ENCODE measurements at places on chromosomes 7 and 10. TPM values are rescaled to one million over a fixed set of nuclear protein-coding genes. Genes with fewer than 3 reads are reported as not detected.

Gene PNLIPRP3
- total RNA-seq, result 0.20 TPM

Gene RAPGEF5
- 139 TPM for total RNA-seq

Gene PPP1R17
- not detected for total RNA-seq

Gene HOGA1
- total RNA-seq, result 2.3 TPM

Gene WNT2
- 12.9 TPM for total RNA-seq

Gene BCAP29
- total RNA-seq, result 78.4 TPM

Gene UNCX
- not detected for total RNA-seq

Gene BTBD16
- total RNA-seq, result 0.35 TPM

Gene DLX6
- not detected for total RNA-seq

Gene OPN1SW
- total RNA-seq, result not detected

DNA sequence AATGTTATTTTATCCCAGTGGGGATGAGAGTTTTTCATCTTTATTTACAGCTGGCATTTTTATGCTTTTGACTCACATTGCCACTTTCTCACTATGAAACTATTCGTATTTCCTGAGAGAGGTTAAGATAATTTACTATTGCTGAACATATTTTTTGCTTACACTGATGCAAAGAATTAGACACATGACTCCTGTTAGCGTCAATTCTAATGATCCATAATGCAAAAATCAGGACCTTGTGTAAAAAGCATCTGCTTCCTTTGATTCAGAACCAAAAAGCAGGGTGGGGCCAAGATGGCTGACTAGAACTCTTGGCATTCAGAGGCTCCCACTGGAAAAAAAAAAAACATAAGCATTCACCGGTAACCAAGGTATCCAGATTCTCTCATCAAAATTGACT is 464.8 kb downstream of the SEMA3D start:
- H3K36me3 ChIP-seq, result no peaks in the 10 kb centered on the region
- no peaks in the 10 kb centered on the region for H3K27me3 ChIP-seq

- no peaks in the 10 kb centered on the region for H3K36me3 ChIP-seq
- H3K4me1 ChIP-seq, result no peaks in the 10 kb centered on the region
- H3K27me3 ChIP-seq, result no peaks in the 10 kb centered on the region
- H3K4me3 ChIP-seq, result no peak overlapping the region
- no peak overlapping the region for H3K27ac ChIP-seq
- DNase-seq, result no peak
These were observed 175.5 kb downstream of the SUGCT start for GRCh38 chr7:40310258-40310657.

- no peaks in the 10 kb centered on the region for H3K27me3 ChIP-seq
- H3K27ac ChIP-seq, result no peak overlapping the region
- peak; percentile 80 for DNase-seq
- H3K4me3 ChIP-seq, result no peak overlapping the region
These were observed 63.0 kb downstream of the ABRAXAS2 start for GRCh38 chr10:124864421-124865193.

GRCh38 chr7:26850193-26850651 is 14.2 kb downstream of the SKAP2 start:
- no peak for DNase-seq
- no peaks in the 10 kb centered on the region for H3K27me3 ChIP-seq
- no peak overlapping the region for H3K27ac ChIP-seq
- no peak overlapping the region for H3K4me3 ChIP-seq

DNA sequence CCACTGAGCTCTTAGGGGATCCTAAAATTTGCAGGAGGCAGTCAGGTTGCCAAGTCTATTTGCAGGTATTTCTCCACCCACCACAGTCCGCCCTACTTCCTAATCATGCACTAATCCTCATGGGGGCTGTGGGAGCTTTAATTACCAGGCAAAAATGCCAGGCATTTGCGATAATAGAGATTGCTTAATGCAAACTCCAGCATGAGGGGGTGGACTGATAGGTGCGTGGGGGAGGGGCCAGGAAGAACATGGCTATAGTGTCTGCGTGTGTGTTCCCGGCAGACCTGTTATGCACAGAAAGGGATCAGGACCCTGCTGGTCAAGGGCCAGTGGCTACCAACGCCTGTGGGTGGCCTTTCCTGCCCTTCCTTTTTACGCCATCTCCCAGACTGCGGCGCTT is 15.6 kb upstream of the AQP1 start:
- H3K4me1 ChIP-seq, result peaks cover 59% of the 10 kb centered on the region
- no peak for DNase-seq
- H3K36me3 ChIP-seq, result no peaks in the 10 kb centered on the region
- H3K27me3 ChIP-seq, result no peaks in the 10 kb centered on the region
- no peak overlapping the region for H3K4me3 ChIP-seq

DNA sequence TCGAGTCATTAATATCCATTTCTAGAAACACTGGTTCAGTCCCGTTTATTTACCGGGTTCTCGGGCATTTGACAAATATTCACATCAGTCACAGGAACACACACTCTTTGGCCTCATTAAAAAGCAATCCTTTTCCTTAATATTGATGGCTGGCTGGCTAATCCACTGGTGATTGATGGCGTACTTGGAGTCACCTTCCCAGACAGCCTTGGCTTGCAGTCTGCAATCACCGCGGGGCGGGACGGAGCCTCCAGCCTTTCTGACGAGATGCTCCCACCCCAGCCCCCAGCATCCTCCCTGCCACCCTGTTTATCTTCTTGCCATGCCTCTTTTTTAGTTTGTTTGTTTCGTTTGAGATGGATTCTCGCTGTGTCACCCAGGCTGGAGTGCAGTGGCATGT is 36.6 kb downstream of the SRRM3 start:
- H3K36me3 ChIP-seq, result no peaks in the 10 kb centered on the region
- H3K27me3 ChIP-seq, result peaks cover 18% of the 10 kb centered on the region
- H3K4me3 ChIP-seq, result no peak overlapping the region
- peaks cover 7% of the 10 kb centered on the region for H3K4me1 ChIP-seq
- H3K27ac ChIP-seq, result no peak overlapping the region

DNA sequence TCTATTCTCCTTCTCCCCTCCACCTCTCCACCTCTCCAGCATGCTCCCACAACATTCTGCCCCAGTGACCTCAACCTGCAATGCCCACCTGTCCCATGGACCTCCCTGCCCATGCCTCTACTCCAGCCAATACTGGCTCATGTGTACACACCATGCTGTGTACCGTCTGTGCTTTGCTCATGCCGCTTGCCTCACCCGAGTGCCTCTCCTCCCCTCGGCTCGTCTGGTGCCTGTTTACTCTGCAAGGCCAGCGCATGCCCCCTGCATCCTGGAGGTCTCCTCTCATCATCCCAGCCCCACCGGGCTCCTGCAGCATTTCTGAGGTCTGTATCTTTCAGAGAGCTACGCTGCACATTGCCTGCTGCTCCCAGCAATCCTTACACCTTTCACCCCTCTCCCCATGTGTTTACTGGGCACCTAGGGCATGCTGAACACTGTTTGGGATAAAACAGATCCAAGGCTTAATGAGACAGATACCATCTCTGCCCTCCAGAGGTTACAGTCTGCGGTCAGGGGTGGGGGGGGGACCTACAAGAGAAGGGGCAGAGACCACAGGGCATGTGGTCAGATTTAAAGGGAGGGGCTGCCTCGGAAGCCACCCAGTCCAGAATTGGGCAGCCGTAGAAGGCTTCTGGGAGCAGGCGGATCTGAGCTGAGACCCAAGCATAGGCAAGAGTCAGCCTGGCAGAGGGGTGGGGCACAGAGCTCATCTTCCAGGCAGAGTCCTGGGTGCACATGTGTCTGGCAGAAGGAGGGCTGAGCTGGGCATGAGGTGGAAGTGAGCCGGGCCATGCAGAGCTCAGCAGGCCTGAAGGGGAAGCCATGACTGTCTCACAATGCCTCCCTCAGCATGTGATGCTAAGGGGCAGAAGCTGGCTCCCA is 29.6 kb upstream of the PSAP start:
- no peaks in the 10 kb centered on the region for H3K4me1 ChIP-seq
- DNase-seq, result no peak
- H3K4me3 ChIP-seq, result no peak overlapping the region

DNA sequence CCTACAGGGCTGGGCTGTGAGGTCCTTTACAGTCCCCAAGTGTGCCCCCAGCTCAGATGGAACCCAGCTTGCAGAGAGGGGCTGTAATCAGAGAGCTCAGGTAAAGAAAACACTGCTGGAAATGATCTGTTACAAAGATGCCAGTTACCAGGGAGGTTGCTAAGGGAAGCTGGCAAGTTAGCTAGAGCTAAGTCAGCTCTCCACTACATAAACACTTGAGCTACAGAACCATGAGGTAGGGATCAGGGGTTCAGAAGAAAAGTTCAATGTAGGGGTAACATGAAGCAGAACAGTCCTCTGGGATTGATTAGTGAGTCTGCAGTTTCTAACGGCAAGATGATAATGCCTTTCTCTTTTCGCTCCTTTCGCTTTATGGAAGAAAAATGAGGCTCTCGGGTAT is 53.1 kb upstream of the TM9SF3 start:
- no peaks in the 10 kb centered on the region for H3K4me1 ChIP-seq
- H3K27ac ChIP-seq, result no peak overlapping the region
- H3K27me3 ChIP-seq, result peaks cover 5% of the 10 kb centered on the region
- DNase-seq, result no peak
- H3K4me3 ChIP-seq, result no peak overlapping the region
- H3K36me3 ChIP-seq, result no peaks in the 10 kb centered on the region

GRCh38 chr10:133565441-133566294 is at the start of gene SYCE1:
SYCE1 (minus strand) TSS chr10:133565583; CDS start chr10:133565529, 54 bp downstream.
- H3K4me3 ChIP-seq, result no peak within 1 kb of the TSS
- no peaks in the 10 kb centered on the region for H3K4me1 ChIP-seq
- H3K27me3 ChIP-seq, result peaks cover 10% of the 10 kb centered on the region
- no peak within 1 kb of the TSS for H3K27ac ChIP-seq

- DNase-seq, result no peak
- H3K36me3 ChIP-seq, result no peaks in the 10 kb centered on the region
- no peak overlapping the region for H3K27ac ChIP-seq
- no peak overlapping the region for H3K4me3 ChIP-seq
- no peaks in the 10 kb centered on the region for H3K27me3 ChIP-seq
These were observed 82.9 kb downstream of the KIAA1549 start for GRCh38 chr7:138898255-138898654.

DNA sequence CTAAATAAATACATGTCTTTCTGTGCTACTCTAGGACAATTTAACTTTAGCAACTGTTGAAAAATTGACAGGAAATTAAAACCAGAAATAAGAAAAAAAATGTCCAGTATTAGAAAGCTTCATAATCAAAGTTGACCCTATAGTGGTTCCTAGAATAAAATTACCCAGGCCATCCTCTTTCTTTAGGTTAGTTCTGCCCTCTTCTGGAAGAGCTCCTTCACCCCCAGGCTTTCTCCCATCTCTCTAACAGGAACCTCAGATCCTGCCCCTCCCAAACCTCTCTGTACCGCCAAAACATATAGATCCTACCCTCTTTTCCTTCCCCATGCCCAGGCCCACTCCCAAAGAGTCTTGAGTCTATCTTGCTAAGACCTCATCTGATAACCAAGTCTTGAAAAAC is 159.4 kb upstream of the CDK1 start:
- no peak for DNase-seq
- H3K36me3 ChIP-seq, result no peaks in the 10 kb centered on the region
- no peaks in the 10 kb centered on the region for H3K27me3 ChIP-seq
- H3K27ac ChIP-seq, result no peak overlapping the region

DNA sequence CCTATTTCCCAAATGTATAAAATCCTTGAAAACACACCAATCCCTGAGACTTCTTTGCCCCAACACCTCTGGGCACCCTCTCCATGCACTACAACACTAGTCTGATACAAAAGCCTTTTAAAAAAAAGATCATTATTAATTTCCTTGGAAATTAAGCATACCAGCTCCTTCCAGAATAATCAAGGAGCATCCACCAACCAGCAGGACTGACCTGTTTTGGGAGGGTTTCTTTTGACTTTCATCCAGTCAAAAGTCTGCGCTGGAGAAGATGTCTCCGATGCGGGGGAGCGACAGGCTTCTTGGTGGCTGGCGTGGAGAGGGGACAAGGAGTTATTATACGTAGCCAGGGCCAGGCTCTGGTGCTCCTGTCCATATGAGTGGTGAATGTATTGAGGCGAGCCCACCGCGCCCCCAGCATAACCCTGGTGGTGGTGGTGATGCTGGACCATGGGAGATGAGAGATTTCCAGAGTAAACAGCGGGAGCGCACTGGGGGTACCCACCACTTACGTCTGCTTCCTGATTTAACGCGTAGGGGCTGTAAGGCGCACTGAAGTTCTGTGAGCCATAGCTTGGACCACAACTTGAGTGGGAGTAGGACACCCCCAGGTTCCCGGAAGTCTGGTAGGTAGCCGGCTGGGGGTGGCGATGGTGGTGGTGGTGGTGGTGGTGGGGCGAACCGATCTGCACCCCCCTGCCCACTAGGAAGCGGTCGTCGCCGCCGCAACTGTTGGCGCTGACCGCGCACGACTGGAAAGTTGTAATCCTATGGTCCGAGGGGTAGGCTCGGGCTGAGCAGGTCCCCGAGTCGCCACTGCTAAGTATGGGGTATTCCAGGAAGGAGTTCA is 527 bp downstream of the HOXA1 start:
- H3K4me1 ChIP-seq, result peaks cover 2% of the 10 kb centered on the region
- no peak for DNase-seq
- H3K4me3 ChIP-seq, result peak overlapping the region; percentile 91
- H3K27me3 ChIP-seq, result peaks cover 4% of the 10 kb centered on the region
- H3K36me3 ChIP-seq, result no peaks in the 10 kb centered on the region

DNA sequence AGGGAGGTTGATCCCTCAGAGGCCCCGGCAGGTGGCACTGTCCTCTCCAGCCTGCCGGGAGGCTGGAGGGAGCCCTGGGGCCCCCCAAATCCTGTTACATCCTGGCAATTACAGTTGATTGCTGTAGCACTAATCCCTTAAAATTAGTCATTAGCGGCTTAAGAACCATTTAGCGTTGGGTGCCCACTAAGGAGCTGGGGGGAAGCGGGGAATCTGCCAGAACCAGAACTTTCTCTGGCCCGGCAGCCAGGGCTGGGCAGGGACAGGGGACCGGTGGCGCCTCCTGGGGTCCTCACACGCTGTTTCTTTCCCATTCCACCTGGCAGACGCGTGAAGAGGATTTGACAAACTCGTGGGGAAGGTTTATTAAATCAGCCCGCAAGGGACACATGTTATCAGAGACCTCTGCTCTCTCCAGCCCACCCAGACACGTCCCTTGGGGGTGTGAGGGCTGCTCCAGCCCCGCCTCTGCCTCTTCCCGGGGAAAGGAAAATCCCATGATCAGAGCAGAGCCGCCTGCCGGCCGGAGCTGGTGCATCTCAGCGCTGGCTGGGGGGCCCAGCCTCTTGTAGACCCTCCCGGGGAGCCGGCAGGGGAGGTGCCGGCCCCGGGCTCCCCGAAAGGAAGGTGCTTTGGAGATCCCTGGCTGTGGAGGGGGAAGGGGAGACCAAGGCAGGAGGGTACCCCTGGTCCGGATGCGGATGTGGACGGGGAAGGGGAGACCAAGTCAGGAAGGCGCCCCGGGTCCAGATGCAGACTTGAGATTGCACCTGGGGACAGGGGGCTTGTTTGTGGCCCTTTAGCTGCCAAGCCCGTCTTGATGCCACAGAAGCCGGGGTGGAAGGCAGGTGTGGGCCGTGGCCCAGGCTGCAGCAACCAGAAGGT is 142.7 kb downstream of the ELFN1 start:
- H3K4me1 ChIP-seq, result no peaks in the 10 kb centered on the region
- no peak overlapping the region for H3K4me3 ChIP-seq
- H3K27ac ChIP-seq, result no peak overlapping the region
- H3K36me3 ChIP-seq, result no peaks in the 10 kb centered on the region
- DNase-seq, result peak; percentile 59

- no peak overlapping the region for H3K27ac ChIP-seq
- no peak overlapping the region for H3K4me3 ChIP-seq
- H3K27me3 ChIP-seq, result no peaks in the 10 kb centered on the region
- no peaks in the 10 kb centered on the region for H3K4me1 ChIP-seq
- no peak for DNase-seq
These were observed 84.0 kb downstream of the NEUROD6 start for GRCh38 chr7:31256506-31256905.

- H3K27ac ChIP-seq, result no peak overlapping the region
- no peaks in the 10 kb centered on the region for H3K36me3 ChIP-seq
- no peak for DNase-seq
- no peak overlapping the region for H3K4me3 ChIP-seq
These were observed 55.4 kb upstream of the LMTK2 start for GRCh38 chr7:98051118-98051744.
